ENCODE measurements at places on chromosomes 16 and 17.

GRCh38 chr17:38583176-38583575, 22.6 kb downstream of the SRCIN1 start:
- DNase-seq = no peak

- no peak for DNase-seq
These were observed 7.9 kb upstream of the THUMPD1 start for GRCh38 chr16:20749474-20749873.

DNA sequence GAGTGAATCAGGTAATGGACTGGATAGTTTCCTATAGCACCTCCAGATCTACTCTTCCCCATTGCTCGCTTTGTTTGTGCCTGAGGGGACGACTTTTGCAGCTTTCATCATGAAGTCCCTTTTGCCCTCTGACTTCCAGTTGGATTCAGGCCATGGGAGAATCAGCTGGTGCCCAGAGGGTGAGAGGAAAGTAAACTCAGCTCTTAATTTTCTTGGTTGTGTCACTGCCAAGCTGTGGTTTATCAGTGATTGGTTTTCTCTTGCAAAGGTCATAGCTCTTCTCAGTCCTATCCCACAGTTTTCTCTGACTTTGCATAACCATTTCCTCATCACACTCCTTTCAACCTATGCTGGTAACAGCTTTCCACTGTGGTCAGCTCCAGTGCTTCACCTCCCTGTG, 200.1 kb downstream of the KCNJ2 start:
- no peak for DNase-seq

- no peak for DNase-seq
These were observed 196.0 kb downstream of the CBLN1 start for GRCh38 chr16:49085686-49086085.
